ENCODE measurements at places on chromosomes 2 and 18.

DNA sequence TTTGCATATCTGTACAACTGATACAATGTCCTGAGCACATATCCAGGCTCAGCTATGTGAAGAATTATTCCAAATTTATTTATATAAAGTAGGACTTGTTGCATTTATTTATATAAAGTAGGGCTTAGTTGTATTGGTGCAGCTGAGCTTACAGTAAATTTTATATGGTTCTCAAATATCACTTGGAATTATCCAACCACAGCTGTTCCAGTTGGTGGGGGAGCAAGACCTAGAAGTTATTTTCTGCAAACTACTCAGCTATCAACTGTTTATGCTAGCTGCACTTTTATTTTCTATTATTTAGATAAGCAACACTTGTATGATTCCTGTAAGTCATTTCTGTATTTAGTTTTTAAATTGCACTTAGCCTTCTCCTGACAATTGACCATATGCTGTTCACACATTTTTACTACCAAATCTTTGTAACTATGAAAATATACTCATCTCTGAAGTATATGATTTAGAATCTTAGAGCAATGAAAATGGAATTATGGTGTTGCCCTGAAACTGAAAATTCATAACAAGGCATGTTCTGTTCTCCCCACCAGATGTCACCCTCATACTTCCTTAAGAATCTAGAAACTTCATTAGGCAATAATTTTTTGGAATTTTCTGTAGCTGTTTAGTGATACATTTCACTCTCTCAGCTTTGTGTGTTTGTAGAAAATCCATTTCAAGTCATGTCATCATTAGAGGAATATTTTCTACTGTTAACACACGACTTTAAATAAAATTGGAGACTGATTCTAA is 157.0 kb upstream of the CBLN2 start:
- DNase-seq, result no peak

GRCh38 chr18:379681-380330 is 112.0 kb upstream of the THOC1 start:
- no peak for DNase-seq

DNA sequence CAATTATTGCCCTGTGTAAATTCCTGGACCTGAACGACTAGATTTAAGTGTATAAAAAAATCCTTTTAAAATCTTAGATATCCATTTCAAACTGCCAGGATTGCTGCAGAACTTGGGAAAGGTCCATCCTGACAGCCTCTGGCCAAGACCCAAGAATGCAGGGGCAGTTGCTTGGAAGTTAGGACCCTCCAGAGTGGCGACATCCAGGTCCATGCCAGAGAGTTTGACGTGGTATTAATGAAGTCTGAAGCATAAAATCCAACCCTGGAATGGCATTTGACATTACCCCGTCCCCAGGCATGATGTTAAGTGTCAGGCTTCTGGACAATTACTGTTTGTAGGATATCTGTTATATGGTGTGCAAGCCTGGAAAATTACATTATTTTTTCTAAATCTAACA is 810.2 kb downstream of the CNTNAP5 start:
- DNase-seq, result no peak

DNA sequence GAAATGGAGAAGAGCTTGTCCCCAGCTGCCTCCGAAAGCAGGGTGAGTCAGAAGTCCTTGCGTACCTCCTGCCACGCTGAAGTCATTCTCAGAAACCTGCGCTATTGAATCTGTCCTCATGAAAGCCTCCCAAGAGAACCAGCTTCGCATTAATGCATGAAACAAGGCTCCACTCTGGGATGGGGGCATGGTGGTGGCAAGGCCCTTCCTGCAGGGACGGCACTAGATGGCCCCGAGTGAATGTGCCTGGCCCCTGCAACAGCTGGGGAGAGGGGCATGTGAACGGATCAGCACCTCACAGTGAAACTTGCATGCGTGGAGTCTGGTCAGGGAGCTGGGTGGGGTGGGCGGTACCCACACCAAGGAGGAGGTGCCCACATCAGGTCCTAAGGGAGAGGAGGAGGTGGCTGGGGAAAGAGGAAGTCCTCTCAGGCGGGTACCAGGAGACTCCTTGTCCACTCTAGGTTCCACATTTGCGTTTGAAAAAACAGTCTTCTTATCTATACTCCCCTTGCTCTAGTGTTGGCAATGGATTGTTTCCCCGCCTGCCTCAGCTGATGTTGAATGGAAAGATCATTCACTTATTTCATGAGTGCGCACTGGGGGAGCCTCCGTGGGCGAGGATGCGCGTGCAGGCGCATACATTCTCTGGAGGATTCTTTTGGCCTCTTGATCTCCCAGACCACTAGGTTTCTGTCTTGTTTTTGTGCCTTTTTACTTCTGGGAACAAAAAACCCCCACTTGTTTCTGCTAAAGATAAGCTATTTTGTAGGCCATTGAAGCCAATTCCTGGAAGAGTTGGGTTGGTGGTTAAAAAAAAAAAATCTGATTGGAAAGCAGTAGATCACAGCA is 104.7 kb downstream of the KLHL29 start:
- no peak for DNase-seq

- DNase-seq, result no peak
Measured at GRCh38 chr18:35072616-35073015, 31.4 kb downstream of the MAPRE2 start.

GRCh38 chr2:85887566-85888019 is 1.2 kb downstream of the ST3GAL5 start:
- DNase-seq, result no peak

DNA sequence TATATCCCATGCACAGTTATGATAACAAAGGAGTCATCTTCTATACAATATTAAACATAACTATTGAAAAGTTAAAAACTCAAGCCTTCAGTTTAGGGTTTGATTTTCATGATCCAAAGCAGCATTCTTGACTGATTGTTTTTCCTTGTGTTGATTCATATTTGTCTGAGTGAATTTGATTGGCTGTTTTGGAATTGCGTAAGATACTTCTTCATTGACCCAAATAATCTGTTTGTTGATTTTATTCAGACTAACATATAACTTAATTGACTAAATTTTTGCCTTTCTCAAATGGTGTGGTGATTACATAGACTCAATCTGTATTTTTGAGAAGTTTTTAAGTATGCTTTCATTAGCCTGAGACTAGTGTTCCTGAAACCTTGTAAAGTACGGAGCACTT is 305.7 kb upstream of the TNP1 start:
- DNase-seq, result no peak

- no peak for DNase-seq
Measured at GRCh38 chr2:130287656-130288026, 55.1 kb upstream of the IMP4 start.

GRCh38 chr2:223122781-223123180 is 70.8 kb downstream of the KCNE4 start:
- DNase-seq, result no peak
